Renal cortex interstitium (tissue), 15 donors: ENCODE measurements at places on chromosomes 5 and 9. TPM values are rescaled to one million over a fixed set of nuclear protein-coding genes. Genes with fewer than 3 reads are reported as not detected.

ANGPTL2 gene
- 9.7 TPM for polyA plus RNA-seq

PCDH12 gene
- polyA plus RNA-seq = 15.5 TPM

ABLIM3 gene
- polyA plus RNA-seq = 1.3 TPM

CDH10 gene
- 6.5 TPM for polyA plus RNA-seq

F2RL2 gene
- 0.89 TPM for polyA plus RNA-seq

DNA sequence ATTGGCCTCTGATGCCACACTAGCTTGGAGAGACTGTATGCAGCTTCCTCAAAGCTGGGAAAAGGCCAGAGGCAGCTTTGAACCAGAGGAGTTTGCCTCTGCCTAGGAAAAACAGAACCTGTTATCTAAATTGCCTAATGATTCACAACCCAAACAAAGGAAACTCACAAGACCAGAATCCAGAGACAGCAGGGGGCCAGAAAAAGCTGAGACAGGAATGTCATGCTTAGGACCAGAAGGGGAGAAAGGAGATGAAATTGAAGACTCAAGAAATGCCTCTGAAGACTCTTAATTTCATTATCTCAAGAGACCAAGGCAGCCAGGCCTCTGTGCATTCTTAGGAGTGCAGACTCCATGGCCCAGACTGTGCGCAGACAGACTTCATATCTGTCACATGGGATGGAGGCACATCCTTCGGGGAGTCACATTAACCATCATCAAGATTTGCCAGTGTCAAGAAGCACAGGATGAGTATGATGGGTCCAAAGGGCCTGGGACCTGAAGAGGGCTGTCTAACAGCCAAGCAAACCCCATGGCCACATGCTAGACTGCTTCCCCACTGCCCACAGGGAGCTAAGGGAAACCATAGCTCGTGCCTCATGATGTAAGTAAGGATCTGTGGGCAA is 57.3 kb downstream of the ARSB start:
- no peak for DNase-seq

GRCh38 chr5:139880416-139881142 is 85.0 kb downstream of the PSD2 start:
- DNase-seq = no peak

DNA sequence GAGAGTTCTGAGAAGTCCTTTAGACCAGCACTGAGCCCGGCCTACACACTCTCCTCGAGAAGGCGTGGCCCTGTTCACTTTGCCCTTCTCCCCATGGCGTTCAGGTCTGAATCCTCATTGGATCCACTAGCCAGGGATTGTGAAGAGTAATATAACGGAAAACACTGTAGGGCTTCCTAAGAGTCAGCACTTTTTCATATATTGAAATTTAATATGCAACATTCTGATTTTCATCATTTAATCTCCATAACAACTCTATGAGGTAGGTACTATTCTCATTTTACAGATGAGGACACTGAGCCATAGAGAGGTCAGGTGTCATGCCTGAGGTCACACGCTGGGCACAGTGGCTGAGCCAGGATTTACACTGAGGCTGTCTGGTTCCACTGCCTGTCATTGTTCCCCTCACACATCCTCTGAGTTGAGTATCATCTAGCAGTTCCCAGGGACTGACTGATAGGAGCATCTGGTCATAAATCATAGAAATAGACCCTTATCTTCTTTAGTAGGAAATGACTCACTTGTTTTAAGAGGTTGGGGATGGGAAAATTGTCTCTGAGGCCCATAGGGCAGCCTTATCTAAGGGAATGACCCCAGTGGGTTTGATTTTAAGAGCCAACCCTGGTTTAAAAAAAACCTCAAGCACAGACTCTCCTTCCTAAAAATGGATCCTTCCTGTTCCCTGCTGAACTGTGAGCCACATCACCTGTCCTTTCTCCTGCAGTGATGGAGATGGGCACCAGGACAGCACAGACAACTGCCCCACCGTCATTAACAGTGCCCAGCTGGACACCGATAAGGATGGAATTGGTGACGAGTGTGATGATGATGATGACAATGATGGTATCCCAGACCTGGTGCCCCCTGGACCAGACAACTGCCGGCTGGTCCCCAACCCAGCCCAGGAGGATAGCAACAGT is 41.2 kb downstream of the THBS4 start:
- no peak for DNase-seq

DNA sequence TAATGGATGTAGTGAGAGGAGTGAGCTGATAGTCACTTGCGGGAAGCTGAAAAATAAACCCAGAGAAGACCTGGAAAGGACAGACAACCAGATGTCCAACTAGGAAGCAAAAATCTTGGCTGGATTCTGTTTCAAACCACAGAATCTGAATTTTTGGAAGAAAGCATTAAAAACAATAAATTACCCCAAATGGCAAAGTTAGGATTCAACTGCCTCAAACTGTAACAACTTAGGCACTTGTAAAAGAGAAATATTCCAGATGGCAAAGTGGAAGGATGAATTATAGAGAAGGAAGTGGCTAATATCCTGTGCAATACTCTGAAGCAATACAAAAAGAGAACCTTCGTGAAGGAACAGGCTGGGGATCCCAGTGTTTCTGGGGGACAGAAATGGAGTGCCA is 46.8 kb upstream of the SLIT3 start:
- peak; percentile 44 for DNase-seq

DNA sequence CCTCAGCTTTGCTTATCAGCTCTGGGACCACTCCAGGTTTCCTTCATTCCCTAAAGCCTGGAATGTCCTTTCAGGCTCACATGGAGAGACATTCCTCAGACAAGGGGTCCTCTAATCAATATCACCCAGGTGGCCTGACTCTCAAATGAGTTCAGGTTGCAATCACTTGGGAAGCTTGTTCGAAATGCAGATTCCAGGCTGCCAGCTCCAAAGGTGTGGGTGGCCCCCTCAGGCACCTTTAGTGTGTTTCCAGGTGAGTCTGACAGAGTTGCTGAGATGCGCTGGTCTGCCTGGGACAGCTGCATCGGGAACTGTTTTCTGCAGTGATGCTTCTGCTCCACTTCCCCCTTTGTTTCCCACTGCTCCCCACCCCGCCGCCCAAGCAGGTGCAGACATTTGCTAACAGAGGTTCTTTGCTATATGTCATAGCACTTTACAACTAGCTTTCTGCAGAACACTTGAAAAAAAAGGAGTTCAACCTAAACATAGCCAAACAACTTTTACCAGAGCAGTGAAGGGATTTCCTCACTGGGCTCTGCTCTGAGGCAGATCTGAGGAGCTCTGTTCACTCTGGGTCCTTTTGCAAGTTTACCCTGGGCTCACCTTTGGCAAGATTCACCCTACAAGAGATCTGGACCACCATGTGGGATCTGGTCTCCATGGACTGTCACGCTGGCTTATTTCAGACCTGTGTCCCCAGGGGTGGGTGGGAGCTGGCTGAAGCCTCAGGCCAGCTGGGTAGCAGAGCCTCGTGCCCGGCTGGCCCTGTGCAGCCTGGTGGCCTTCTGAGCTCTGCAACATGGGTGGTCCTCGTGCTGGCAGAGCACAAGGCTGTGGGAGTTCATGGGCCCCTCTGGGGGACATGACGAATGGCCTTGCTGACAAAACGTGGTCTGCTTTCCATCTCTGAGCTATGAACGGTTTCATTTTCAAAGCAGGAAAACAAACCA is 539.6 kb downstream of the CCDC171 start:
- no peak for DNase-seq

DNA sequence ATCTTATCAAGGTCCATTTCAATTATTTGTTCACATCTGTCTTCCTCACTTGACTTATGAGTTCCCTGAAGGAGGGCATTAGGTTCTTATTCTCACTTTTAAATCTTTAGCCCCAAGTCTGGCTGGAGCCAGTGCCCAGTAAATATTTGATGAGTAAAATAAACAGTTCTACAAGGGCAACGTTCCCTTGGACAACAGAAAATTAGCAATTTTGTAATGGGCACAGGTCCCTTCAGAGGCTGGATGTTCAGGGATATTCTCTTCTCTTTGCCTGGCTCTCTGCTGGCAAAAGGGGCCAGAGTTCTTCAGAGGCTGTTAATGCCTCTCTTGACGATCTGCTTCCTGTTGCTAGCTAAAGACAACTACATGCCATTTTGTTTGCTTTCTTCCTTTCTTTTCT is 149.7 kb downstream of the SEMA6A start:
- DNase-seq = no peak

- DNase-seq = no peak
Observed at GRCh38 chr5:132877938-132878337, 4.5 kb downstream of the LEAP2 start.

DNA sequence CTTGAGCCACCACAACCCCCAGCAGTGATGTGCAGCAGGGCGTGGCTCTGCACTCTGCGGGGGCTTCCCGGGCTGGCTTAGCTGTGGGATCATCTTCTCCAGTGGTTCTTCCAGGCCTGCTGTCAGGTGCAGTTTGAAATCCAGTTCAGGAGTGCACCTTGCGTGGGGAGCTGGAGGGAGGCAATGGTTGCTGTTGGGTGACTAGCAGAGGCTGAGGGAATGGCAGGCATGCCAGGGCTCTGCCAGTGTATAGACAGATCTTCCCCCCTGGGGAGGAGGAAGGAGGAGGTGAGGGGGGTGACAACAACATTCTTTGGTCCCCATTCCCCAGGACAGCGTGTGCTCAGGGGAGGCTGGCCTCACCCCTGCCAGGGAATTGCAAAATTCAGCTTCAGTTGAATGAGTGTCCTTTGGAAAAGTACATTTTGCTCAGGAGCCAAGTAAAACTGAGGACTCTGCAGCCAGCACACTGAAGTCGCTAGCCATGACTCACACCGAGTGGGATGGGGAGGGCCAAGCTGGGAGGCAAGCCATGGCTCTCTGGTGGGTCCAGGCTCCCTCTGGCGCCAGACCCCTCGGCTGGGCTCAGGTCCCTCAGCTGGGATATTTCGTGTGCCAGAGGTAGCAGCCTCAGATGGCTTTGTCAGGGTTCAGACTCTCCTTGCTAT is 35.0 kb downstream of the ERGIC1 start:
- no peak for DNase-seq

GRCh38 chr9:97853844-97854695 is 1.0 kb downstream of the FOXE1 start:
- DNase-seq = no peak

GRCh38 chr5:103475629-103476240 is 86.9 kb downstream of the NUDT12 start:
- no peak for DNase-seq

DNA sequence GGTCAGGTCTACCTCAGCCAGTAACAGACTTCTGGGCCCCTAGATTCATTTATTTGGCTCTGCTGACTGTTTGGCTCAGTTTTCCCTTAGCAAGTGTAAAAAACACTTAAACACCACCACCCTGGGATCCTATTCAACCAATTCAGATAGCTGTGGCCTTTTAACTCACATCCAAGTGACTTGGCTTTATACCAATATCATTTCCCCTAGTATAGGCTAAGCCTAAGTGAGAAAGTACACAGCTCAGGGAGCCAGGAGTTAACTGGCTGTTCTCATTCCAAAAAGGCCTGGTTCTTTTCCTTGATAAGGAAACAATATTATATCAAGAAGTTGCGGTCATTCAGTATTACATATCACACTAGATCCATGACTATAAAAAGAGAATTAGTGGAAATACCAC is 163.5 kb downstream of the ARL15 start:
- DNase-seq = no peak

DNA sequence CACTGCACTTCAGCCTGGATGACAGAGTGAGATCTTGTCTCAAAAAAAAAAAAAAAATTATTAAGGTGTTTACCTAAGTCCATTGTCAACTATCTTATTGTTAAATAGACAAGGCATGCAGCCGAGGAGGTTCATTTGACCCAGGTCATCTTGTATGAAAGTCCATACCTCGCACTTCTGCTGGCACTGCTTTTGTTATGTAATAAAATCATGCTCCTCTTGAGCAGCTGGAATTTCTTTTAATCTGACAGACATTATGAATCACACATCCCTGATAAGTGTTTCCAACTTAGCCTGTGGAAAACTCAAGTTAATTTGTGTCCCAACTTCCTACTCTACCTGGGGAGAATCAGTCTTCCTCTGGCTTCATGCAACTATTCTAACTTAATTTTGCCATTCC is 315.6 kb upstream of the KLF4 start:
- DNase-seq = no peak

GRCh38 chr9:125532412-125532811 is 174.6 kb downstream of the MAPKAP1 start:
- DNase-seq = no peak
